T-helper 1 cell (primary cell): ENCODE measurements at places on chromosomes 12 and 14.

DNA sequence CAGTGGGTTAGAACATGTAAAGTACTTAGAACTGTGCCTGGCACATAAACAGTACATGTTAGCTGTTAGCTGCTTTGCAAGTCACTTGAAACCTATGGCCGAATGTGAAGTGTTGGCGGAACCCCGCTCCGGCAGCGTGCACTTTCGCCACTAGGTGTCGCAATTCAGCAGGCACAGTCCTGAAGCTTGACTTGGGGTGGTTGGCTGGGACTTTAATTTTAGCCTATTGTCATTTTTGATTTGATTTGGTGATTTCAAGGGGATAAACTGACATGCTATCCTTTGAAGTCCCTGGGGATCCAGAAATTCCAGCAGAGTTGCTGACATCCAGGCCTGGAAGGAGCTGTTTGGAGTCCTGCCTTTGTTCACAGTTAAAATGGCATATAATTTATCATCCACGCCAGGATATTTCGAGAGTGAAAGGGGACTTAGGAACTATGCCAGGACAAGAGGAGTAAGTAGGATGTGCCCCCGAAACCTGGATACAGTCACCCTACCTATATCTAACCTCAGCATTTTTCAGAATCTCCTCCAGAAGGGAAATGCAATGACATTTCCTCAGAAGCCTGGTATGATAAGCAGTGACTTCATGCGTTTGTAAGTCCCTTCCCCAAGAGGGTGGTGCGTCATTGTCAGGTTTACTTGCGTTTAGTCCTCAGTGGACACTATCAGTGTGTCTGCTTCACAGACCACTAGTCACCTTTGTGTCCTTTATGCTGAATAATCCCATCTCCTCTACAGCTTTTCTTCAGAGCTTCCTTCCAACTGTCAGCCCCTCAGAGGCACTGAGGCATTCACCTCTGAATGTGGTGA lies 3.5 kb upstream of the TSPAN9 start:
- peak; percentile 75 for DNase-seq

DNA sequence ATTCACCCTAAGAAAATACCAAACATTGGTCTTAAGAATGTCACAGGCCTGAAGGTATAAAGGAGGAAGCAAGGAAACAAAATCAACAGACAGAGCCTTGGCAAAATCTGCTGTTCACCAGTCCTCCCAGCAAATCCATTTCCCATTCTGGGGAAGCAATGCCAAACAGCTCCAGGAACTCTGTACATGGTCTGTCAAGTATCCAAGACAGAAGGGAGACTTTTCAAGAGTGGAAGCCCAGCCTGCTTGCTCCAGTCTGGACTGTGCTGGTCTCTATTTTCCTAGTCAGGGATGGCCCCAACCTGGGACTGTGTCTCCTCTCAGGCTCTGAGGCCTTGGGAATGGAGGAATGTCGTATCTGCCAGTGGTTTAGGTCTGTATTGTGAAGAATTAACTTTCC lies 251.5 kb downstream of the DAD1 start:
- DNase-seq = no peak

- no peak for DNase-seq
Observed at GRCh38 chr12:21577516-21577915, 27.1 kb downstream of the GYS2 start.

DNA sequence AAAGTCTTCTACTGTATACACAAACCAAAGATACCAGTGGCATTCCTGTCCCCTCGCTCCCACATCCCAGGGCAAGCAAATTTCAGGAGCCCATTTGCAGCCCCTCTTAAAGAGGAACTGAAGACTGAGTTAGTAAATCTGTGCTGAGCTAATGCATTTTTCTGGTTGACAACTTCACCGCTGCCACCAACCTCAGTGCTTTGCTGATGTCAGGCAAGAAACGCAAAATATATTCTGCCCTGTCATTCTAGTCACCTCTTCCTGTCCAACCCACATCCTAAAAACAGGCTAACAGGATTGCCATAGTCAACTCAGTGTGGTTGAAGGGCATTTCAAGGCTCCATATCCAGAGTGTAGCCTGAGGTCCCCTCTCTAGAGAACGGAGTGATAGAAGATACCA lies 59.4 kb upstream of the FICD start:
- DNase-seq = no peak

DNA sequence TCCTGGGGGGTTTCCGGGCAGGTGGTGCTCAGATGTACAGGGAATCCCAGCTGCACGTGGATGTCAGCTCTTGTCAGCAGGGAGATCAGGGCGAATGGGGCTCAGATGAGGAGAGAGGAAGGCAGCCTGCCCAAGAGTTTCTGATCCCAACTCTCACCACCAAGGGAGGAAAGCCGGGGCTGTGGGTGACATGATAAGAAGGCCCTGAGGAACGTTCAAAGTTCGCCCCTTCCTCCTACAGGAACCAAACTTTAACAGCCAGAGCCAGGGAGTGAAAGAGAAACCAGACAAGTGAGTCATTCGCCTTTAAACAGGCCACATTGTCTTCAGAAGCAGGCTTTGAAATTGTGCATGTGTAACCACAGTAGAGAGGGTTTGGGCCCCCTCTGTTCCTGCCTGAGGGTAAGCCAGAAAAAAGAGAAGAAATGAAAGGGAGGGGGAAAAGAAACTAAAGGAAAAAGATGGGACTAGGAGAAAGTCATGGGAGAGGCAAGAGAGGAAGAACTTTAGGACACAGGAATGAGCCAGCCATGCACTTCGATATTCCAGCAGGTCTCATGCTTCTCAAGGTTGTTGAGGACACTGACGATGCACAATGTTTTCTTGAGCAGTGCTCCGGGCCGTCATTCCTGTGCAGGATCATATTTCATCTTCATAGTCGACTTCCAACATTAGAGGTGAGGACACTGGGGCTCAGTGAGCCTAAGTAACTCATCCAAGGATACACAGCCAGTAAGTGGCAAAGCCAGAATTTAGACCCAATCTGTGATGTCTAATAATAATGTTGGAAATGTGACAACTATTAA lies 691.4 kb upstream of the TBX3 start:
- no peak for DNase-seq

- no peak for DNase-seq
Observed at GRCh38 chr12:56300644-56301464, 724 bp upstream of the CS start.

DNA sequence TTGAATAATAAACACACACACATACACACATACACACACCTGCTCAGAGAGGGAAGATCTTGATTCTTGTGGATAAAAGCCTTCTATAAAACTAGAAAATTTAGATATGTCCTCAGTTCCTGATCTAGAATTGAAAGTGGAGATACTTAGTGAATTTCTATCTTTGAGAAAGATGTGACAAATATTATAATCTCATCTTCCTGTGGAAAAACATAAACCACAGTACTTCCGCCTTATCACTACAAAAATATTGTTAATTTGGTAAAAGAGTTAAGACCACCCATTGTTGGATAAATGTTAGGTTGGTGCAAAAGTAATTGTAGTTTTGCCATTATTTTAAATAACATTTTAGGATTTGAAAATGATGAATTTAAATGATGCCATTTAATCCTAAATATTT lies at the start of gene KLRK1:
Gene KLRK1, minus strand, starts transcription at position 138 of the 400 bp plus-strand sequence. CDS start 1,231 bp downstream, outside the sequence.
- no peak for DNase-seq

- DNase-seq = no peak
Observed at GRCh38 chr14:28766469-28766955, at the start of gene FOXG1. FOXG1 (plus strand) TSS chr14:28766787; CDS start chr14:28767280, 493 bp downstream.

DNA sequence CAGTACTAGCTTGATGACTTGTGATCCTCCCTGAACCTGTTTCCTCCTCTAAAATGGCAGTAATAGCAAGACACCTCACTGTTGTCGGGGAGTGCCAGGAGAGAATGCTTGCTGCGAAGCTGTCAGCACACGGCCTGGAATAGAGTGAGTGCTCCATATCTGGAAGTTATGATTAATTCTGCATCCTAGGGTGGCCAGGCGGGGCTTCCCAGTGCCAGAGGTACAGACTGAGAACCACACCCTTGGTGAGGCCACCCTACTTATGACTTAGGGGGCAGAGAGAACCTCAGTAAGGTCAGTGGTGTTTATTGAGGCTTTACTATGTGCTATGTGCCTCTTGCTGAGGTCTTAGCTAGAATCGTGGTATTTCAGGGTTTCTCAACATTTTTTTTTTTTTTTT lies 20.1 kb downstream of the MORN3 start:
- no peak for DNase-seq
